ENCODE measurements at places on chromosomes 1 and 21. TPM values are rescaled to one million over a fixed set of nuclear protein-coding genes. Genes with fewer than 3 reads are reported as not detected.

DNA sequence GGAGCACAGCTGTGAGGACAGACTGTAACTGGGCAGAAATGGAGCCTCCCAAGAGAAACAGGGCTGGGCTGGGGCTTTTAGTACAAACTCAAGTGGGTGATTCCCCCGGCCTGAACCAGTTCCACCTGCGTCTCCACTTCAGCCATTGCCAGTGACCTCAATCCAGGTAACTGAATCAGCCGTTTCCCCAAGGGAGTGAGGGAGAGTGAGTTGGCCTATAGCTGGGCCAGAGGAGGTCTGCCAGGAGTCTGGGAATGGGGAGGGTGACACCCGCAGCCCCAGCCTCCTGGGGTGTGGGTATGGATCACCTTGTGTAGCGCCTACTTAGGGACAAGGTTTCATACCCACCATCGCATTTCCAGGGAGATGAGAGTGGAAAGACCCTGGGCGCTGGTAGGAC is 8.5 kb downstream of the SLC26A9 start:
- DNase-seq, result no peak

- DNase-seq, result no peak
Measured at GRCh38 chr1:82395440-82395839, 594.7 kb downstream of the ADGRL2 start.

- DNase-seq, result no peak
Measured at GRCh38 chr1:201206176-201206575, 15.6 kb downstream of the IGFN1 start.

DNA sequence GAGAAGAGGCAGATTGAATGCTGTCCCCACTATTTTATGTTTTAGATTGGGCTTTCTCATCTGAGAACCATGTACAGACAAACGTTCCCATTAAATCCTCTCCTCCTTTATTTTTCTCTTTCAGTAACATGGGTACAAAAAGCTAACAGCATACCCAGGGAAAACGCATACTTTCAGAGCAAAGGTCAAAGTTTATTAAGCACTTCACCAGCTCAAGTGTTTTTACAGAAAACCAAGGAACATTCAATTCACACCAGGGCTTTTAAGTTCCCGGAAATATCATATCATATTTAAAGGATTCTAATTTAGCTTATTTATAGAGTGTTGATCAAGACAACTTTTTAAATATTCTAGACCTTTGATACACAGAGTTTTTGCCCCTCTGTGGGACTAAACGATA is 271.5 kb upstream of the C1orf87 start:
- DNase-seq, result no peak

- no peak for DNase-seq
Measured at GRCh38 chr1:173473599-173474011, 3.5 kb upstream of the PRDX6 start.

GRCh38 chr21:17201741-17202260 is 311.0 kb upstream of the CXADR start:
- DNase-seq, result no peak

- DNase-seq, result no peak
Measured at GRCh38 chr1:226676381-226676780, 62.7 kb downstream of the ITPKB start.

- DNase-seq, result no peak
Measured at GRCh38 chr1:70499695-70500094, 88.6 kb downstream of the CTH start.

- DNase-seq, result no peak
Measured at GRCh38 chr1:35173491-35173890, 19.5 kb downstream of the SFPQ start.

DNA sequence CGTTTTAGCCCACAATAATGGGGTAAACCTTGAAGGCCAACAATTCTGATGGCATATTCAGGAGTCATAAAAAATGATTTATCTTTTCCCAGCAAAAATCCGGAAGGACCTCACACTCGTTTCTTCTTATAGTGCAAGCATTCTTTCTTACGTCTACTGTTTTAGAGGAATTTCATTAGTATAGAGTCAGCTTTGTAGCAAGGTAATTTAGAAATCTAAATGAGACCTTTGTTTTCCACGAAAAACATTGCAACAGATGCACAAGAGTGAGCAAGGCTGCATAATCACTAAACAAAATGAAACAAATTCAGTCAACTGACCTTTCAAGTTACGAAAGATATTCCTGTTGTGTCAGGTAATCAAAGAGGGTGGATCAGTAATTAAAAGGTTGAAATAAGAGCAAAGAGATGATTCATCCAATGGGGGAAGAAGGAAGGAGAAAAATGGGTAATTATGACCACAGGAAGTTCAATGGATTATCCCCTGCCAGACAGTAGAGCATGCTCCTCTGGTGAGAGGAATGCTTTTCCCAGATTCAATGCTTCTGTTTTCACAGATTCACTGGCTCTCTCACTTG is 560 bp upstream of the CSDE1 start:
- DNase-seq, result no peak

DNA sequence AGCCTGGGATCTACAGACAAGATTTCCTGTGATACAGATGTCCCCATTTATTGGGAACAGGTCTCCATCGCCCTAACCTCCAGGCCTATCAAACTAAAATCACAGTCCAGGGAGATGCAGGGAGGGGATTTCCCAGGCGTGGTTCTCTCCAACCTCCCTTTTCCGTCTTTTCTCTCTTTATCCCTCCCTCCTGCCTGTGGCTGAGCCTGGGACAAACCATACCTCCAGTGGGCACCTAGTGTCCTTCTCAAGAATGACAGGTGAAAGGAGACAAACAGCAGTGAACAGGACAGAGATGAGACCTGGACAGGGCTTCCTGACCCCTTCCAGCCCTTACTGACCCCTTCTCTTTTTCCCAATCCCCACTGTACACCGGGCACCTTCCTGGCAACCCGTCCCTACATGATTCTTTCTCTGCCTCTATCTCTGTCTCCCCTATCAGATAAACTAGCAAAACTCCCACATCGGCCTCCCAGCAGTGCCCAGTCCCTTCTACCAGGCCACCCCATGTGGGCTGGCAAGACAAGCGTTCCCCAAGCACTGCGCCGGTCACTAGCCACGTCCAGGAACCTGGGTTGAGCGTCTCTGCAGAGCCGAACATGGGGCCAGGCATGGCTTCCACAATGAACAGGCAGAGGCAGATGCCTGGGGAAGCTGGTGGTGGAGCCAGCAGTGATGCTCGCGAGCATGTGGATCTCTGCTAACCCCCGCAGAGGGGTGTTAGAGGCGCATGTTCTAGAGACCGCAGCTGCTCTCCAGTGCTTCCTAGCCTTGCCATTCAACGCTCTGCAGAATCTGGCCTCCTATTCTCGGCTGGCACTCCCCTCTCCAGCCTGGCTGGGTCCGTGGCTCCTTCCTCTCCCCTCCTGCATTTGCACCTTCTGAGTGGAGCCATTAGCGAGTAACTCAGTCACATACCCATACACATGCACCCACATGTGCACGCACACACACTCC is 54.7 kb downstream of the ELK4 start:
- no peak for DNase-seq

DNA sequence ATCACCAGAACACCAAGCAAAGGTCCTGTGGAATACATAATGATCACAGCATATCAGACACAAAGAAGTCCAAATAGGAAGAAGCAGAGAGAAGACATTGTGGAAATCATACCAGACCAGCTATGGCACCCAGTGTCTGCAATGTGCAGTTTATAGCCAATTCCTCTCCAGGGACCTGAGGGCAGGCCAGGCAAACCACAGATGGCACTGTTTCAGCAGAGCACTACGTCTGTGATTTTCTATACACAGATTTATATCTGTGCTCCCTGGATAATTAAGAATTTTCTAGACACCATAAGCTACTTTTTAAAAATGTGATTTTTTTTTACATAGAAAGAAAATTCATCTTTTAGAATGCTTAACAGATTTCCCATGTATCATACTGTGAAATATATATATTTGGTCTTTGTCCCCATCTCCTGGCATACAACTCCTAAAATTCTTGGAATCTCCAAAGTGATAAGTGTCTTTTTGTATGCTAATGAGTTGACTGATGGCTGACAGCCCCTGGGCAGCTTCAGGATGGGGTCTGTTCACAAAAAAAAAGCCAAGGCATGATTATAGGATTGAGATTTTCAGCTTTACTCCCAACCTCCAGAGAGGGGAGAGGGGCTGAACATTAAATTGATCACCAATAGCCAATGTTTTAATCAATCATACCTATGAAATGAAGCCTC is 498.1 kb downstream of the SIPA1L2 start:
- no peak for DNase-seq

GRCh38 chr1:221022331-221022730 is 143.1 kb downstream of the HLX start:
- DNase-seq, result no peak

DNA sequence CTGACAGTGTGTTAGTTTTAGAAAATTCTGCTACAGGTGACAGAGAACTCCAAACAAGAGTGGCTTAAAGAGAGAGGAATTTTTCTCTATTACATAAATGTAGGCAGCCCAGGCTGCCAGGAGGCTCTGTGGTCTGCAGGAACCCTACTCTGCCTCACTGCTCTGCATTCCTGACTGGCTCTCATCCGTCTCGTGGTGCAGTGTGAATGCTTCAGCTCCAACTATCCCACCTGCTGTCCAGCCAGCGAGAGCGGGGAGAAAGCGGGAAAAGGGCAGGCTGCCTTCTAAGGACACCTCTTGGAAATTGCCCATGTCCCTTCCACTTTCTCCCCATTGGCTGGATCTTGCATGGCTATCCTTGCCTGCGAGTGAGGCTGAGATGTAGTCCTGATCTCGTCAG is 131.3 kb downstream of the PEX14 start:
- DNase-seq, result no peak

- DNase-seq, result no peak
Measured at GRCh38 chr1:207077470-207078377, 10.9 kb upstream of the C4BPB start.

- no peak for DNase-seq
Measured at GRCh38 chr1:177088966-177089365, 75.5 kb downstream of the ASTN1 start.

GRCh38 chr1:152487871-152488270 is 22.7 kb upstream of the LCE5A start:
- no peak for DNase-seq

DNA sequence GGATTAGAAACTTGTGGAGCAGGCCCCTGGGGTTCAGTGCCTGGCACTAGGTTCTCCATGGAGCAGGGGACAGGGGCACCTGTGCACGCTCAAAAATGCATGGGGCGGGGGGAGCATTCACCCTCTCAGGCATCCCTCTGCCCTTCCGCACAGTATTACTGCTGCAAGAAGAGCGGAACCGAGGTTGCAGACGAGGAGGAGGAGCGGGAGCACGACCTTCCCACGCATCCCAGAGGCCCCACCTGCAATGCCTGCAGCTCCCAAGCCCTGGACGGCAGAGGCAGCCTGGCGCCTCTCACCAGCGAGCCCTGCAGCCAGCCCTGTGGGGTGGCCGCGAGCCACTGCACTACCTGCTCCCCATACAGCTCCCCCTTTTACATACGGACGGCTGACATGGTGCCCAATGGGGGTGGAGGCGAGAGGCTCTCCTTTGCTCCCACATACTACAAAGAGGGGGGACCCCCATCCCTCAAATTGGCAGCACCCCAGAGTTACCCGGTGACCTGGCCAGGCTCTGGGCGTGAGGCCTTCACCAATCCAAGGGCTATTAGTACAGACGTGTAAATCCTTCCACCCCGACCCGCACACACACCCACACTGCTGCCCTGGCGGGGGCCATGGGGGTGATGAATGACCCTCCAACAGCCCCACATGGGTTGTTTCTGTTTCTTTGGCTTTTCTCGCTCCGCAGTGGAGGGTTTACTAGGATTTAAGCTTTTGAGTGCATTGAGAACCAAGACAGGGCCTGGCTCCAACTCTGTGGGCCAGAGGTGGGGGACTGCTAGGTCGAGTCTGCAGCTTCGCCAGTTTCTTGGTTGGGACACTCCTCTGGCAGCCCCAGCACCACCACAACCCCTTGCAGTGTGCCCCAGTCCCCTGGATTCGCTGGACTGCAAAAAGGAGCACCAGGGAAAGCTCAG is 63.7 kb downstream of the TOR1AIP2 start:
- DNase-seq, result no peak

GRCh38 chr1:86504895-86505563 is 36.3 kb downstream of the CLCA1 start:
- no peak for DNase-seq

GRCh38 chr1:246012341-246012740 is 494.7 kb downstream of the SMYD3 start:
- no peak for DNase-seq

- no peak for DNase-seq
Measured at GRCh38 chr21:16563795-16564194, 834.0 kb downstream of the USP25 start.

DNA sequence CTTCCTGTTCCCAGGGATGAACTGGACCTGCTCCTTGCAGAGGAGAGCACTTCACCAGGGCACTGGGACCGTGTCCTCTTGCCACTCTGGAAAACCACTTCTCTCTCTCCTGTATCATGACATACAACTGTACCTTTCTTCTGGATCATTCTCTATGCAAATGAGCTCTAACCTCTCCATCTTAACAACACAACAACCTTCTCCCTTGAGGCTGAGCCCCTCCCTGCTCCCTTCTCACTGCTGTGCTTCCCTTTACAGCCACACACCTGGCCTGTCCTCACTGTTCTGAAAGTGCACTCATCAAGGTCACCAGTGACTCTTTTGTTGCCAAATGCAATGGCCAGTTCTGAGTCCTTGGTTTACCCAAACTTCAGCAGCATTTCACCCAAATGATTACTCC is 54.5 kb upstream of the MRPS6 start:
- no peak for DNase-seq

- DNase-seq, result no peak
Measured at GRCh38 chr1:209870151-209870831, 42.5 kb downstream of the UTP25 start.

- no peak for DNase-seq
Measured at GRCh38 chr1:228215663-228216116, 7.8 kb downstream of the OBSCN start.

The LCE1A gene
- not detected for total RNA-seq

The PADI2 gene
- total RNA-seq, result 9.9 TPM

The KTI12 gene
- total RNA-seq, result 18.4 TPM

The DNAH14 gene
- total RNA-seq, result not detected

The SH3BGR gene
- 0.33 TPM for total RNA-seq

The RGS8 gene
- not detected for total RNA-seq

The ODF2L gene
- total RNA-seq, result 36.1 TPM

The S100A14 gene
- total RNA-seq, result not detected

The LHX8 gene
- not detected for total RNA-seq

The CXADR gene
- total RNA-seq, result not detected

The ZSCAN20 gene
- total RNA-seq, result 3.6 TPM

The CR1 gene
- 11.4 TPM for total RNA-seq

The OR14K1 gene
- not detected for total RNA-seq

The IFI6 gene
- total RNA-seq, result 11.4 TPM

The ANKRD65 gene
- 0.13 TPM for total RNA-seq

Measured in activated B cell treated with CpG ODN at 0.5 μM for 24 hours (primary cell).